ENCODE measurements at places on chromosomes 6 and 20.

DNA sequence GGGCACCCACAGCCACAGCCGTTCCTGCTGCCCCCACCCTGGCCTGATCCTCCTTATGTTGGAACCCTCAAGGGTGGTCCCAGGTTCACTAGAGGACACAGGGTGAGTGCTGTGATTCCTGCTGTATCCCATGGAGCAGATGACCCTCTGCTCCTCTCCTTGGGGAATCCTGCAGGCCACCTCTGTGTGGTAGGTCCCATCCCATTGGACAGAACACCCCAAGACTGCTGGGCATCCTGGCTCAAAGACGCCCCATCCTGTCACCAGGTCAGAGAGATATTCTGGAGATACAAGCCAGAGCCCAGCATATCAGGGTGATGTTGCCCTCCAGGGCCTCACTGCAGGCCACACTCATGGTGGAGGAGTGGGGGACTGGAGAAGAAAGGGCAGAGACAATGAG lies 28.4 kb downstream of the HLA-A start:
- DNase-seq, result no peak

GRCh38 chr6:47360388-47360787 lies 50.7 kb upstream of the TNFRSF21 start:
- no peak for DNase-seq

- no peak for DNase-seq
Observed at GRCh38 chr6:34090935-34091334, 55.0 kb downstream of the GRM4 start.

DNA sequence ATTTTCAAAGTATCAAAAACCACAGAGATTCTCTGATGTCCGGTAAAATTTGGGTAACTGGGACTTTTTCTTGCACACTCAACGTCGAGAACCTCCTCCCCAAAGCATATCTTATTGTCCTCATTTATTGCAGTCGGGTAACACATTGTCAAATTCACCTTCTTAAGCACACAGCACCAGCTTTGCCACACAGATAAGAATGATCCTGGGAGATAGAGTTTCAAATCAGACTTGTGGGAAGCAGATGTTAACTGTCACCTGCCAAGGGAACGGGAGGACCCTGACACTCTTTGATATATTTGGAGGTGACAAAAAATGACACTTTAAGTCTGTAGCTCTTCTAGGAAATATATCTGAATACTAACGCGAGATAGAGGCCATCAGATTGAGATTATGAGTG lies 282.1 kb upstream of the BMP2 start:
- no peak for DNase-seq

DNA sequence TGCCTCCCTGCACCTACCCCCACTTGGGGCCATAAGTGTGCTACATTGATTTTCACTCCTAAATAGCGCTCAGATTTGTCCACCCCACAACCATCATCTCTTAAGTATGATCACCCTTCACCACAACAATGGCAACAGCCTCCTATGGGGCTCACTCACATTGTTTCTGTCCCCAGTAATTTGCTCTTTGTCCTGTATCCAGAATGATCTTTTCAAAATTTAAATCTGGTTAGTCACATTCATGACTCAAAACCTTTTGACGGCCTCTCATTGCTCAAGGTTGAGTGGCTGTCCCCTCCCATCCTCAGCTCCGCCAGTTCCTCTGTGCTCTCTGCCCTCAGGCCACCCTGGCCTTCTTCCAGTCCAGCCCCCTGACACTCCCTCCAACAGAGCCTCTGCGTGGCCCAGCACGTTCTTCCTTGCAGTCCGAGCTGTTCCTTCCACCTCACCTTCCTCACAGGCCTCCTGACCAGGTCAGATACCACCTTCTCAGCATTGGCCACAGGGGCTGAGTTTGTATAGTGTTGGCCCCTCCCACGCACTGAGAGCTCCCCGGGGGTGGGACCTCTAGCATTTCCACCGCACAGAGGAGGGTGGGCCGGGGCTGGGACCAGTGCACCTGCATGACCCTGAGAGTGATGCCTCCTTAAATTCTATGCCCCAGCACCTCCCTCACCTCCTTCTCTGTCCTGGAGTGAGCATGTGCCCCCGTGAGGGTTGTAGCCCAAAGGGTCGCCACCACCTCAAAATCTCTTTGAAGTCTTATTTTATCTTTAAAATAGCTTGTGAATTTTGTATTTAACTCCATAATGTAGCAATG lies 2.4 kb upstream of the PPP1R3G start:
- DNase-seq, result no peak

GRCh38 chr6:49269190-49269589 lies 193.9 kb downstream of the MMUT start:
- no peak for DNase-seq

- peak; percentile 56 for DNase-seq
Observed at GRCh38 chr6:71288228-71289038, at the start of gene OGFRL1. OGFRL1 (plus strand) TSS chr6:71288811; CDS start chr6:71288937, 126 bp downstream.

GRCh38 chr20:24745206-24745605 lies 203.9 kb upstream of the CST7 start:
- DNase-seq, result no peak

GRCh38 chr6:26149240-26149639 lies 62.0 kb downstream of the HFE start:
- no peak for DNase-seq

All from stimulated activated CD4-positive, alpha-beta T cell treated with anti-CD3 and anti-CD28 coated beads, Interleukin-4, amount 100 ng/mL, for 24 hours (primary cell).